ENCODE measurements at places on chromosomes 4 and X. TPM values are rescaled to one million over a fixed set of nuclear protein-coding genes. Genes with fewer than 3 reads are reported as not detected.

DNA sequence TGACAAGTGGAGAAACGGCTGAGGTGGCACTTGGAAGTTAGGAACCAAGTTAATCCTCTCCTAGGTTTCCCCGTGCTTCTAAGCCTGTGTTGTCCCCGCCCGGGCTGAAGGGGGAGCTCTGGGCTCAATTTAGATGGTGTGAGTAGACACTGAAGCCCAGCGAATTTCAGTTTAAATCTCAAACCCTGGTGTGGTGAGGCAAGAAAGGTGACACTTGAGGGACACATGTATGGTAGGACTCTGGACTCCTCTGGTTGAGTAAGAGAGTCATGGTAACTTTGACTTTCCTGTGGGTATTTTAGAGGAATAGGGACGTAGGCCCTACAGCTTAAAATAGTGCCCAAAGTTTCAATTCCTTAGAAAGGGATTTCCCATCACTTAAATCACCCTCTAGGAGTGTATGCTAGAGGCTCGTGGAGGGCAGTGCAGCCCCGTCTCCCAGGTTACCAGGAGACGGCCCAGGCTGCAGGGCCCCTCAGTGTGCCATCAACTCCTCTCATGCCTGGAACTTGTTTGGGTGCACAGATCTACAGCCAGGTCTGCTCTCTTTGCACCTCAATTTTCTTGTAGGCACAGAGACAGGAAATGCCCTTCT lies 24.0 kb downstream of the HAND2 start:
- no peaks in the 10 kb centered on the region for H3K36me3 ChIP-seq
- peaks cover 9% of the 10 kb centered on the region for H3K4me1 ChIP-seq
- ATAC-seq, result peak; percentile 47
- peaks cover 60% of the 10 kb centered on the region for H3K27me3 ChIP-seq
- H3K4me3 ChIP-seq, result no peak overlapping the region

GRCh38 chr4:113971706-113972360 lies 7.6 kb downstream of the ARSJ start:
- H3K4me1 ChIP-seq, result no peaks in the 10 kb centered on the region
- no peaks in the 10 kb centered on the region for H3K36me3 ChIP-seq
- H3K27me3 ChIP-seq, result no peaks in the 10 kb centered on the region

GRCh38 chr4:22202975-22203710 lies 254.6 kb upstream of the KCNIP4 start:
- H3K4me1 ChIP-seq, result no peaks in the 10 kb centered on the region
- no peak overlapping the region for H3K4me3 ChIP-seq
- no peak for ATAC-seq

- no peak overlapping the region for H3K4me3 ChIP-seq
- H3K27ac ChIP-seq, result no peak overlapping the region
- H3K27me3 ChIP-seq, result peaks cover 6% of the 10 kb centered on the region
- H3K36me3 ChIP-seq, result no peaks in the 10 kb centered on the region
- no peak for ATAC-seq
These were observed 77.3 kb downstream of the SHROOM4 start for GRCh38 chrX:50736656-50737055.

GRCh38 chr4:124290678-124291077 lies 421.9 kb downstream of the ANKRD50 start:
- H3K36me3 ChIP-seq, result no peaks in the 10 kb centered on the region
- H3K27me3 ChIP-seq, result peaks cover 10% of the 10 kb centered on the region
- no peak for ATAC-seq
- no peaks in the 10 kb centered on the region for H3K4me1 ChIP-seq
- H3K4me3 ChIP-seq, result no peak overlapping the region

Gene TMEM150C
- total RNA-seq, result not detected
